ENCODE measurements at places on chromosomes 6 and 20.
A peak's percentile ranks its signal among the peaks of the same experiment; 100 is the strongest.

DNA sequence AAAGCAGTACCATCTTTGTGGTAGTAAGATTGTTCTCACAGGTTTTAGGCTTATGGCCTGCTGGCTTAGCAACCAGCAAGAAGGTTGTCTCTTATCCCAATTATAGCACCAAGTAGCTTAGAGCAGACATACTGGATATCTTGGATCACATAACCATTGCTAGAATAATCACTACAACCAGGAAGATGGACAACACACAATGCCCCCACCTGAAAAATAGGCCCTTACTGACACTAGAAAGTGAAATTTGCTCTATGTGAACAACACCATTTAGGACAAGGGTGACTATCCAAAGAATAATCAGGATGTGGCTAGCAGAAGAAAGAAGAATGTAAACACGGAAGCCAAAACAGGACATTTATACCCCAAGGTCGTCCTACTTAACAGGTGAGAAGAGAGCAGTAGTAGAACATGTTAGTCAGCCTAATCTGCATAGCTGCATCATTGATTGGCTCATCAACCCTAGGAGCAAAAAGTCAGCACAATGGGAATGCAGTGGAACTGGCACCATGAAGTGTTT lies 172.7 kb upstream of the MARCKS start:
- DNase-seq: no peak

DNA sequence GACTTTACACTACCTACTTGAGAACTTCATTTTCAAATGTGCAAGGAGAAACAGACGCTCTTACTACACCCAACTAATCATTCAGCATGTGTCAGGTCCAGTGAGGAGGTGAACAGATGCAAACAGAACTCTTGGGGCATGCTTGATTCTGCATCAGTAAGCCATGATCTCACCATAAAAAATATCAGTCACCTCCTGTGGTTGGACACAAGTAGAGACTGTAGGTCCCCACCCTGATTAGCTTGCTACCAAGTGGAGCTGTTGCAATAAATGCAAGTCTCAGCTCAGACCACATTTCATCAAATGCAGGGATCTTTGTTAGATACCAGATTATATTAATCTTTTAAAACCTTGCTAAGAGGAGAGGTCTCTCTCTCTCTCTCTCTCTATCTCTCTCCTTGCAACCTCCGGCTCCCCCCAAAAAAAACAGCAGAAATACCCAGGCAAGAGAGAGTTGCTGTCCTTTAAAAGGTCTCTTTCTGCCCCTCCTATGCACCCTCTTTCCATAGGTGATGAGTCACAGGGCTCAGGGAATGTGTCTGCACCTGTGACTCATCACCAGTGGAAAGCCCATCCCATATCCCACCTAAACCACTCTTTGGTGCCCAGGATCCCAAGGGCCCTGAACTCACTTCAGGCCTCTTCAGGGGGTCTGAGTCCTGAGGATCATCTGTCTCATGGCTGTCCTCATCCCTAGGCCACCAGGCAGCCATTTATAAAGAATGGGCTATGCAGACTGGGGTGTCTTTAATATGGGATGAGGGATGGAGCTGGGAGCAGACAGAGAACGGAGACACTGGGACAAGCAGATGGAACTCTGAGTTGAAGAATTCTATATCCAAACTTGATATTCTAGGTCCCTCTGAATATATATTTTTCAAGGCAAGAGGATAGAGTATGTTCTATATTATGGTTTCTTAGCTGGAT lies 154.5 kb downstream of the QRSL1 start:
- DNase-seq: no peak

GRCh38 chr6:140970485-140970884 lies 1162.2 kb upstream of the GJE1 start:
- no peak for DNase-seq

GRCh38 chr6:87922947-87923330 lies 124.7 kb upstream of the SPACA1 start:
- DNase-seq: peak; percentile 52

DNA sequence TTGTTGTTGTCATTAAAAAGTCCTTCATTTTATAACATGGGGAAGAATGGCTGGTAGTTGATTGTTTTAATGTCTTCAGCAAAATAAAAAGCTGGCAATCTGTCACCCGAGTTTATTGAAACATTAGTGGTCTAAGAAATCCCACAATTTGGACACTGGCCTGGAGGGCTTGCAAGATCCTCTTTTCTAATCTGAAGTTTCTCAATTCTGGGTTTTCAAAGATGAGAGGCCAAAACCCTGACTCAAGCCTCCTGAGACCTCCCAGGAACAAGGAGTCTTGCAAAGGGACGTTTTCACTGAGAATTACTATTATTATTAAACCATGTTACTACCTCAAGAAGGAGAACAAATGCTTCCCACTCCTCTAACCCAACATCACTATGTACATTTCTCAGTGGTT lies 19.5 kb downstream of the MAP1LC3A start:
- no peak for DNase-seq

DNA sequence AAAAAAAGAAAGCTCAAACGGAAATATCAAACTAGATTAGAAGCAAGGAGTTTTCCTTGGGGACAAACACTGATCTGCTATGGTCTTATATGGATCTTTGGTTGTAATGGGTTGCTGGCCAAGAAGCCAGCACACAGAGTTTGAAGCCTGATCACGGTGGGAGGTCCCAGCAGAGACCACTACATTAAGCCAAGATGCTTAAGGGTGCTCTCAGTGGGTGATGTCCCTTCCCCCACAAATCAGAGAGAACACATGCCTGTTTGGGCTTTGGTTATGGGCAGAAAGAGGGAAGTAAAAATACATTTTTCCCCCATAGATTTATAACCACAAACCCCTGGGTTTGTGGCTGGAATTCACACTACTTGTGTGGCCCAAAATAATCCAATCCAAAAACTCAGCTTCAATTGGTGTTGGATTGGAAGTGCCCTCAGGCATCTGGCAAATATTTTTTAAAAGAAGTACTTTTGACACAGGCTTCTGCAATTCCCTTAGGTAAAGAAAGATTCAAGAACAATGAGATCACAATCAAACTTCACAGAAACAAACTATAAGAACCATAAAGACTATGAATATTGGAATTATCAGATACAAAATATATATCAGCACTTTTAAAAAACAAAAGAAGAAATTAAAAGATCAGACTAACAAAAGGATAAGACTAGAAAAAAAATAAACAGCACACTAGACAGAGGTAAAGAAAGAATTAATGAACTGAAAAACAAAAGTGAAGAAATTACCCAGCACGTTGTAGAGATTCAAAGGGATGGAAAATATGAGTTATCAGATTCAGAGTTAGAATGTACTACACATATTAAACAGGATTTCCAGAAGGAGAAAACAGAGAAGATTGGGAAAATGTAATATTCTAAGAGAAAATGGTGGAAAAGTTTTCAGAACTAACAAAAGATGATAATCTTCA lies 44.7 kb downstream of the ESF1 start:
- no peak for DNase-seq

- peak; percentile 49 for DNase-seq
These were observed 1.1 kb downstream of the JAG1 start for GRCh38 chr20:10672624-10673127.

DNA sequence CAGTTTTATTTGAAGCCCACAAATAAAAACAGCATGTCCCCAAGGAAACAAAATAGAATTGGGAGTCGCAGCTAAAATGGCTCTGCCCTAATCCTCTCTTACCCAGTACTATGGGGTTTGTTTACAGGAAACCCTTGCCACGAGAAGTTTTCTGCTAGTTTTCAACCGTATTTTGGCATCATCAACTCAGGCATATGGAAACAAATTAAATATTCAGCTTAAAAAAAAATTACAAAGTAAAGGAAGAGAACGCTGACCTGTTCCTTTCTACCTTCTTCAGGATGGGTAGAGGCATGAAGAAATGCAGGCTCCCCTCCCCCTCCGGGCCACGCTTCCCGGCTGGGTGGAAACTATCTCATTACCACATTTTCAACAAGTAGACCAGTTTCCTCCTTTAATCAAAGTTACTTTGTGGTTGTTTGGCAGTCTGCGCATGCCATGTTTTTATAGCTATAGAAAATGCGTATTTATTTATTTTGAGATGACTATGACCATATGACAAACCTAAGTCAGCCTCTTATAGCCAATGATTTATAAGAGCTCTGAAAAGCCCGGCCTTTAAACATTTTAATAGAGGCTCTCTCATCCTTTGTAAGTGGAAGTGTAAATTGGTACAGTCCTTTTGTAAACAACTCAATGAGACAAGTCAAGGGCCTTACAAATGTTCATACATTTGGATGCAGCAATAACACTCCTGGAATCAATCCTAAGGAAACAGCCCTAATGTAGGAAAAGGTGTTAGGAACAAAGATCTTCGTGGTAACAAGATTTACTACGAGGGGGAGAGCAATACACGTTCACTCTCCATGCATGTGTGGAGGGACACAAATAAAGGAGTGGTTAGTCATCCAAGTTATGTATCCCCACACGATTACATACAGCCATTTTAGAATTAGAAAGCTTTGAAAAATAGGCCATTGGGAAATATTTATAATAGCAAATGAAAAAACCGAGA lies 16.1 kb upstream of the ZNF217 start:
- peak; percentile 73 for DNase-seq

- DNase-seq: no peak
These were observed 514.2 kb downstream of the C6orf118 start for GRCh38 chr6:164795056-164795815.

DNA sequence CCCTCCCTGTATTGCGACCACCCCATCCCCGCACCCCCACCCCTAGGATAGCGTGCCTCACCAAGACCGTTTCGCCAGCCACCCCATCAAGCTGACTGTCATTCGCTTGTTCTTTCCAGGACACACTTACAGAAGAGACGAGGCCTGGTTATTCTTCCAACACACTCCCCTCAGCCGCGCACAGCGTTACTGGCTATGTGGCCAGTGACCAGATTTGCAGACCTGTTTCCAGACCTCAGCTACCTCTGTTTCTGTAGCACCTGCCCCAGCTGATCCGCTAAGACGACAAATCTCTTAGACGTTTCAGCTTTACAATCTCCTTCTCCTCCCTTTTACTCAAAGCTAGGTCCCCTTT lies 26.1 kb downstream of the HLA-F start:
- DNase-seq: no peak

DNA sequence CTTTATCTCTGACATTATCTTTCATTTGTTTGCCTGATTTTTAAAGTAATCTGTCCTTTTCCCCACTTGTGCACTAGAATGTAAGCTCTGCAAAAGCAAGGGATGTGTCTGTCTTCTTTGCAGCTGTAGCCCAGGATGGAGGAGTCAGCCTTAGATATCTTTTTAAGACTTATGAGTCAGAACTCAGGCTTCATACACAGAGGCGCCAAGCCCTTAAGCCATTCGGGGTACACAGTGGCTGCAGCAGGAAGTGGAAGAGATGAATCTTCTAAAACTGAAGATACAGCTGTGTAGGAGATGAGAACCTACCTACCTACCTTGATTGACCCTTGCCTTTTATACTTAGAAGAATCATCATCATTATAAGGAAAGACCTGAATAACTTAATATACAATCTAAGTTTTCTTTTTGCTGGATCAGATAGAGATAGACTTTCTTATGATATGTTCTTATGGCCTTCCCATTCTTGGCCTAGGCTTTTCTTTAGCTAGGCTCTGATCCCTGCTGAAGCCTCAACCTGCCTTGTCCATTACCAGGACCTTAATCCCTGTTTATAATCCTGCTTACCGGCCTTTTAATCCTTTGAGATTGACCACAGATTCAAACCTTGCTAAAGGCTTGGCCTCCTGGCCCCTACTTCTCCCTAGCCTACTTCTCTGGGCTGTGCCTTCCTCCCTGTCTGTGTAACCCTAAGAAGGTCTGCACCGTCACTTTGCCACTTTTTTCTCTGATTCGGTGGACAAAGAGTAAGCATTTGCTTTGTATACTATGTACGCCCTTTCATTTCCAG lies 304.5 kb downstream of the PRL start:
- DNase-seq: no peak

- no peak for DNase-seq
These were observed 62.7 kb upstream of the ELOVL5 start for GRCh38 chr6:53411451-53411850.

- DNase-seq: peak; percentile 29
These were observed 189.4 kb upstream of the RREB1 start for GRCh38 chr6:6918216-6918983.

DNA sequence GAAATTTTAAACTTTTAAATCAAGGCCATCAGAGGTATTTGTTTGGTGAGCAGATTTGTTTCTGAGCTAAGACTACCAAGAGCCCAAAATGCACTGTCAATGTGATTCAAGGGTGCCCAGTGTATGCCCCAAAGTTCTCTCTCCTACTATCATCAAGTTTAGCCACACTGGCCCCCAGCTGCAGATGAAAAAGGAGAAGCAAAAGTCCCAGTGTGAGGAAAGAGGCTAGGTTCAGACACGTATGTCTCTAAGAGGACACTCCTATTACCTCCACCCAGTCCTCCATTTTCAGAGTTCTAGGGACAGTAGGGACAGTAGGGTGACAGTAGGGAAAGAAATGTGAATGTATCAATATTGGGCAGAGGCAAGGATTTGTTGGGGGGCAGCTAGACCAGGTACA lies 230.8 kb downstream of the CD83 start:
- no peak for DNase-seq

DNA sequence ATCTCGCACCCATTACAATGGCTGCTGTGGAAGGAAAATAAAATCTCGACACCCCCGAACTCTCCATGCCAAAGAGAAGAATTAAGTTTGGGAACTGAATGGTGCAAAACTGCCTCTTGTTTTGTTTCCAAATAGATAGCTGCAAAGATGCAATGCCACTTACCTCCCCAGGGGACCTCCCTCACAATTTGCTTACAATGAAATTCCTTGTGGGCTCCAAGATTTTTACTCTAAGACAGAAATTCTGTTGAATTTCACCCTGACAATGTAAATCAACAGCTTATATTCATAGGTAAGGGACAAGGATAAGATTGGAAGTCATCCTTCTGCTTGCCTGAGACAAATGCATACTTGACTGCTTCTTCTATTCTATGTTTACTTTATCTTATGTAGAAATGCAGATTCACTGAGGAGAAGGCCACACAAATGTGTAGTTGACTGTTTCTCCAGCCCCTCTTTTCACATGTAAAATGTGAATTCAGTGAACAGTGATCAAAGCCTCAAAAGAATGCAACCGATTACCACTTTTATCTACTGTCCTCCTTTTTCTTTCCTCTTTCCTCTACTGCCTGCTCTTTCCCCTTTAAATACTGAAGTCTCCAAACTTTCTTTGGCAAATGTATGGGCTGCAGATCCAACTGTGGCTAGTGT lies 36.6 kb downstream of the ADGRF4 start:
- DNase-seq: no peak

Measured in CD4-positive, alpha-beta T cell treated with Interferon gamma for 1 hour (primary cell).